Suppressor macrophage treated with lipopolysaccharide for 1 hour (primary cell): ENCODE measurements at places on chromosomes 7 and 10.

DNA sequence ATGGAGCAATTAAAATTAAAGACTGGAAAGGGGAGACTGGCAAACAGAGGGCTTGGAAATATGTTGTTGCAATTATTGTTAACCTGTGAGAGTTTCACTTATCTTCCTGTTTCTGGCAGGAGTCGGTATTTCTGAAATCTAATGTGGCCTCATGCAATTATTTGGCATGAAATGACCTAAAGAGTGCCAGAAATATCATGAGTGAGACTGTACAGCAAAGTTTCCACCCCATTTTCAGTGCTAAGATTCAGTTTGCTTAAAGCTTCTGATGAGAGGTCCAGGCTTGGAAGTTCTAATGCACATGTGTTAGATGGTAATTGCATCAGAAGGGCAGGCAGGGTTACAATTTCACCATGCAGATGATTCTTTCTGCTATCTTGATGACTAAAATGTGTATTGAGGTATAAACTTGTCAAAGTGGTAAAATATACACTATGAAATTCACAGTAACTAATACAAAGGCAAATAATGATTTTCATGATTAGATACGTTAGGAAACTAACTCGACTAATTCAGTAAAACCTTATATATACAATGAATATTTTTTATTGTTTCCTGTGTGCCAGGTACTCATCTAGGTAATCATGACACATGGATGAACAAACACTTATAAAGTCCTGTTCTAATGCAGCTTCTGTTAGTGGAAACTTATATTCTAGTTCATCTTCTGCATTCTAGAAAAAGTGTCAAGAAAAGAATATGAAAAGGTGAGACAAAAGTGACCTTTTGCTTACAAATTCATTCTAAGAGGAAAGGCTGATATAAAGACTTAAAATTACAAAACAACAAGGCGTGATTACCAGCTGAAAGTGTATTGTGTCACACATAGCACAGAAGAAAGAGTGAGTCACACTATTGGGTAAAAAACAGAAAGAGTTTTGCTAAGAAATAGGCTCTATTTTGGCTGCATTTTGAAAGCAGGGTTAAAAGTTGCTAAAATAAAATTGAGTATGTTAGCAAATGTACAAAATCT lies 533.4 kb upstream of the SEMA3D start:
- peak; percentile 56 for DNase-seq

- no peak for DNase-seq
Measured at GRCh38 chr10:47306387-47307210, 6.6 kb downstream of the GDF10 start.

DNA sequence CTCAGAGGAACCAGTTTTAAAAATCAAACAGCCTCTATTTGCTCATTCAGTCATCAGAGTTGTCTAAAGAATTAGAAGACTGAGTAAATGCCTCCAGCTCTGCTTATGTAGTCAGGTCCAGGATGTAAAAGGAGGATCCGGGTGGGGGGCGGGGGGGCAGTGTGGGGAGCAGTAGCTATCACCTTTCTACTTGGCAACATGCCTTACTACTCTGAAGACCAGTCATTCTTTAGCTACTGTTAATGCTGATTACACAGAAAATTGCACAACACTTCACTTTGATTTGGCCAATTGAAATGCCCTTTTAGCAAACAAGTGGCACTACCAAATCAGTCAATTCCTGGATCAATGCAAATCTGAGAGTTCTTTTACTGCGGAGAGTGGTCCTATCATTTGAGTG lies 164.2 kb downstream of the NXPH1 start:
- no peak for DNase-seq

GRCh38 chr10:13099144-13099665 lies 758 bp upstream of the OPTN start:
- DNase-seq = peak; percentile 64

GRCh38 chr10:59895629-59896116 lies 10.7 kb downstream of the CCDC6 start:
- DNase-seq = no peak

DNA sequence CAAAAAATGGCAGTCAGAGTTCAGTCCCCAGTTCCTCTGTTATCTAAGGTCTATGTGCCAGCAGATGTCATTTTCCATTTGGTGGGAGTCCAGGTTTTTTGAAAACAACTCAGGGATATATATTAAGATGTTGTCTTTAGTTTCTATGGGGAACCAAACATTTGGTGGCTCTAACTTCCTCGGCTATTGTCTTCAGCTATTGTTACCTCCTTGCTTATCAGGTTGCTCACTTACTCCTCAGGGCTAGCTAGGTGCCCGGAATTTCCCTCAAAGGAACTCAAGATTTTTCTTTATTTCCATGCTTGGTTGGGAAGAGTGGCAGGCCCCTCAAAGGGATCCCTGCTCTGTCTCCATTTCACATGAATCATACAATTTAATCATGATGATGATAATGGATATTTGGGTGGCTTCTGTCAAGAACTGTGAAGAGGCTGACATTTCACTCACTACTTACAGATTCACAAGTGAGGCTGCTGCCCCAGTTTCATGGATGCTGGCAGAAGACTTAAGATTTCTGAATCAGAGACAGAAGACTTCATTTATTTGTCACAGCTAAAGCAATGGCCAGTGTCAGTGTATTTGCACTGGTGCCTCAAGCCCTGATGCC lies 182.8 kb downstream of the PKD1L1 start:
- no peak for DNase-seq

DNA sequence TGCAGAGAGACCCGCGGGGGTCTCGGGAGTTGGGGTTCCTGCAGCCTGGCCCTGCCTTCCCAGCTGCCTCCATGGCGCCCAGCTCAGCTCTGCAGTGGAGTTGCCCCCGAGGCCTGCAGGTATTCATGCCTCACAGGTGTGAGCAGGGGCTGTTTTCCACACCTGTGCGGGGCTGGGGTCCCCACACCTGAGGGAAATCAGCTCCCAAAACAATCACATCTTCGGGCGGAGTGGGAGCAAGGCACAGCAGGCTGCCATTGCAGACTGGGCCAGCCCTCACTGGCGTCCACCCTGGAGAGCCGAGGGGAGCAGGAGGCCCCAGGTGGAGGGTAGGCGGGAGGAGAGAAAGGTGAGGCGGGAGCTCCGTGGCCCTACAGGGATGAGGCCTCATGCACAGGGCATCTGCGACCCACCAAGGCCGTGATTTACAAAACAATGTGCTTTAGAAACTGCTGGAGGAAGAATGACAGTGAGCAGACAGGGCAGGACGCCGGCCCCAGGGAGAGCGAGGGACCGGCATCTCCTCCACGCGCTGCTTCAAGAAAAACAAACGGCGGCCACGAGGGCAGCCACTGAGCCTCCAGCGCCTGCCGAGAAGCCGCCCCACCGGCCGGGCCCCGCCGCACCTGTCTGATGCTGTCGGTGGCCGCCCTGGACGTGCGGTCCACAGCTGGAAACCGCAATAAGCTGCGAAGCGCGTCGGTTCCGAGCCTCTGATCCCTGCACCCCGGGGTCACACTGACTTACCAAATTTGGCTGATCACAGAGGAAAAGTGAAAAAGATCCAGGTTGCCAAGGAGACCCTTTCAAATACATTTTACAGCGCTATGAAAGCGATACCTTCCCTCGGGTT lies 53.0 kb upstream of the PDGFA start:
- no peak for DNase-seq

GRCh38 chr10:119465085-119465484 lies 77.4 kb downstream of the RGS10 start:
- no peak for DNase-seq

DNA sequence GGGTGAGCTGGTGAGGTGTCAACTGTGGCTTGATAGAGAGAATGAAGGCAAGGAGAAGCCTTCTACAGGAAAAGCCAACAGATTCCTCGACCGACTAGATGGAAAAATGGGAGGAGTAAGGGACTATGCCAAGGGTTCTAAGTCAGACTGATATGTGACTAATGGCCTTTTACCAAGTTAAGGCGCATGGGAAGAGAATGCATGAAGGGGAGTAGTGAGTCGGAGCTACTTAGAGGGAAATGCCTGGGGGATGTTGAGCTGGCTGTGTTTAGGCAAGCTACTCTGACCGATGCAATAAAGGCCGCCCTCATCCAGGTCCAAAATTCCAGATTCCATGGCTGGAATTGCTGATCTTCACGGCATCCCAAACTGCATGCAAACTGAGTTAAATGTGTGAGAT lies 48.2 kb downstream of the APBB1IP start:
- peak; percentile 80 for DNase-seq

DNA sequence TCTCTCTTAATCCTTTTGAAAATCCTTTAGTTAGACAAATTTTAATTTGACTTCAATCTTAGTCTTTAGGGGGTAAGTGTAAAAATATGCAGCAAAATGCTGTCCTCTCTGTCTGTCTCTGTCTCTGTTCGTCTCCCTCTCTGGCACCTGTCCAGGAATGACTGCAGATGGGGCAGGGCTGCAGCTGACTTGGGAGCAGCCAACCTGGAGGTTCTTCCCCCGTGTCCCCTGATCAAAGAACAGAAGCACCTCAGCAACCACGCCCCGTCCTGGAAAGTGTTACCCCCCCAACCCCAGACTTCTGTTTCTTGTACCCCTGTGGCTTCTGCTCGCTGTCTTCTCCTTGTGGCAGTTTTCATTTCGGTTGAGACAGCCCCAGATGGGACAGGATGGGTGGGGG lies 141.6 kb upstream of the NPS start:
- no peak for DNase-seq

DNA sequence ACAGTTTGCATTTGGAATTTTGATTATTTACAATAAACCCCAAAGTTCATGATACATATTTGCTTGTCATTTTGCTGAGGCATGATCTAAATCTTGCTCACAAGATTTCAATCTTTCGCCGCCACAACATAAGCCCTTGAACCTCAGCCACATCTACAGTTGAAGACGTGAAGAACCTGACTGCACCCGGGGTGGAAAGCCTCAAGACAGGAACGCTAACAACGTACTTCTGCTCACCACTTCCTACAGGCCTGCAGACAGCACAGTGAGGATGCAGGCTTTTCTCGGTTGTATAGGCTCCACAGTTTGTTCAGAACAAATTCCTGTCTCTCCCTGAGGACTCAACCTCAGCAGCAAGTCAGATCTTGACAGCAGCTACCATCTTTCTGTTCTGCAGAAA lies 393.8 kb upstream of the PRKCQ start:
- DNase-seq = no peak

- DNase-seq = peak; percentile 85
Measured at GRCh38 chr7:155293721-155294510, 3.8 kb upstream of the INSIG1 start.

GRCh38 chr7:71429083-71429482 lies 297.1 kb downstream of the GALNT17 start:
- DNase-seq = no peak

DNA sequence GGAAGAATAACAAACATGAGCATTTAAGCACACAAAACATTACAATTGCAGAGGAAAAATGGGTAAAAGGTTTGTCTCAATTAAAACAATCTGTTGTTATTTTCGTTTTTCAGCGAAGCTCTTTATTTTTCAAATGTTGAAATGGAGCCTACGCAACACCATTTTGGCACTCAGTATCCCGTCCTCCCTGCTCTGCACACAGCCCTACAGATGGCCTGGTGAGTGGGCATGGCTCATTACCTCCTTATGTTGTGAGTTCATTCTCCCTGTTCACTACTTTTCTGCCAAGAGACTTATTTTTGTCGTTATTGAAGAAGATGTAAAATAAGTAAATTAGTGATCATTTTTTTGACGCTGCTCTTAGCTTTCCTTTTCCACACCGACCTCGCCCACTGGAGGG lies 167.8 kb upstream of the CXCL12 start:
- DNase-seq = no peak

DNA sequence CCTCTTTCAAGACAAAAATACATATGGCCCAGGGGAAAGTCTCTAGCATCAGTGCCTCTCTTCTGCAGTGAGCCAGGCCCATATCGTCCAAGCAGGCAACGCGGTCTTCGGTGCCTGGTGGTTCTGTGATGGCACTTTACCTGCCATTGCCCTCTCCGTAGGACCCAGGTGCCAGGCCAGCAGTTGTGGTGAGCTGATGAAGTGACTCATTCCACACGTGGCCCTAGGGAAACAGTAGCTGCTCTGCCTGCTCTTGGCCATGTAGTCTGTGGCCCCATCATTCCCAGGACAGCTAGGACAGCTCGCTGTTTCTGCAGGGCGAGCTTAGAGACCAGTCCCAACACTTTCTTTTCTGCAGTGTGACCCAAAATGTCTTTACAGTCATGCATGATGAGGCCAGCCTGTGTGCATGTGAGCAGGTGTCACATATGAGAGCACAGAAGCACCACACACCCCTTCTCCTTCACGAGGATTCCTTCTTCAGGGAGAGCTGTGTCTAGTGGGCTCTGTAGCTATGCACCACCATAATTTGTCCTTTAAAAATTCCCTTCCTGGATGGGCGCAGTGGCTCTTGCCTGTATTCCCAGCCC lies 39.0 kb downstream of the SVIL start:
- no peak for DNase-seq

DNA sequence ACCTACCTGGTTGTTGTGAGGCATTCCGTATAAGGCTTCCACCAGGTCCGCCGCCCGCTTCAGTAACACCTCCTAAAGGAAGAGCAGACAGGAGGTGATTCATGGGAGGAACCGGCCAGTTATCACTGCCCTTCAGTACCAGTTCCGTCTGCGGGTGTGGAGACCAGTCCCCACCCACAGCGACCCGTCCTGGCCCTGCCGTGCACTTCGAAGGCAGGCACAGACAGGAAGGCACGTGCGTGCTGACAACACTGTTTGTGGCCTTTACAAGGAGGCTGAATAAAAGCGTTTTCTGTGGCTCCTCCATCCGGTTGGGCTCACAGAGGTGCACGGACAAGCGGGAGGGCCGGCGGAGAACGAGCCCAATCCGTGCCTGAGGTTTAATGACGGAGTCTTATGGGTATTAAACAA lies 120.9 kb downstream of the EBF3 start:
- no peak for DNase-seq

DNA sequence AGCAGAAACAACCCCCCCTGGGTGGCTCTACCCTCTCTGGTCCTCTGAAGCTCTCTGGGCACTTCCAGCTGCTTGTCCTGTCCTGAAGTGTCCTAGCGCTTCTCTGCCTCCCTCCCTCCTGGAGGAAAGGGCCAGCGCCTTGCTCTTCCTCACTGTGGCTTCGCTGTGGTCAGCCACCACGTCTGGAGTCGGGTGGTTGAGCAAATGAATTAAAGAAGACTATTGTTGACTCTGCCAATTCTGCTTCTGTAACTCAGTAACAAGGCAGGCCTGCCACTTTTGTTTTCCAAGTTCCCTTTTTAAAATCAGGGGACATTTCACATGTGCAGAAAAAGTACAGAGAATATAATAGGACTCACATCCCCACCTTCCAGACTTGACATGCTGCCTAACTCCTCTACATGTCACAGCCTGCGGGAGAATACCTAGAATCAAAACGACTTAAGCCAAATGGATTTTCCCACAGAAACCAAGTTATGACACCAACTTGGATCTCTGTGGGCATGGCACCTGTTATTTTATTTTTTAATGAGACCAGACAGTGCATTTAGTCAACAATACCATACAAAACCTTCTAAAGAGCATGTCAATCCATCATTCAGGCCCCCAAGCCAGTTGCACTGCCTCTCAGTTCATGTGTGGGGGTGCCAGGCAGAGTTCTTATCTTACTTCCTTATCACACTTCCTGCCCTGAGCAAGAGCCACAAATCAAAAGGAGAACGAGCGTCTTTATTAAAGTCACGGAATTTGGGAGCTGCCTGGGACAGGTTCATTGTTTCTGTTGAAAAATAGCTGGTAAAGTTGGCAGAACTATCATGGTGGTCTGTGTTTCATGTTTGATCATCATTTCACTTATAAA lies 6.8 kb downstream of the FFAR4 start:
- DNase-seq = peak; percentile 70
